Activated T-cell treated with anti-CD3 and anti-CD28 coated beads for 1 hour (primary cell): ENCODE measurements at places on chromosomes 16 and 17.

GRCh38 chr16:27920391-27920891, 143.1 kb downstream of the GSG1L start:
- DNase-seq = no peak

GRCh38 chr17:65759532-65759931, 198.1 kb upstream of the AXIN2 start:
- DNase-seq = no peak

GRCh38 chr16:75258807-75259141, 7.3 kb upstream of the BCAR1 start:
- no peak for DNase-seq

DNA sequence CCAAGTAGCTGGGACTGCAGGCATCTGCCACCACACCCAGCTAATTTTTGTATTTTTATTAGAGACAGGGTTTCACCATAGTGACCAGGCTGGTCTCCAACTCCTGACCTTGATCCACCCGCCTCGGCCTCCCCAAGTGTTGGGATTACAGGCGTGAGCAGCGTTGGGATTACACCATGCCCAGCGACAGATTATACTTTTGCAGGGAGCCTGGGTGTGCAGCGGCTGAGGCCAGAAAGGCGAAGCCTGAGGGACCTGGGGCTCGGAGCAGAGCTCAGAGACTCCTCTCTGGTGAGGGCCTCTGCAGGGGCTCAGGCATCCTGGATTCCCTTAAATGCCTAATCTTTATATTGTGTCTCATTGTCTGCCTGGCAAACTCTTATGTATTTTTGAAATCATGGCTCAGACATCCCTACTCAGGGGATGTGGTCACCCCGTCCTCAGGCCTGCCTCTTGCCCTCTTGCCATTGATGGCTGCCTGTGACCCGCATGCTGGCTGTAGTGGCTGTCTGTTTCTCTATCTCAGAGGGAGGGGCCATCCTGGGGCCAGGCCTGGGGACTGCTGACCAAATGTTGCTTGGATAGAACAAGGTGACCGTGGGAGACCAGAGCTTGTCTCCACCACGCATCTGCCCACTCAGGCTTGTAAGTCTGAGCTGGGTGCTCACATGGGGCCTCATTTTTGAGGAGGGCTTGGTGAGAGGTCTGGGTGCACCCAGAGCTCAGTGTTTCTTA, 42.6 kb downstream of the B9D1 start:
- no peak for DNase-seq

GRCh38 chr16:84314814-84315213, 20.1 kb downstream of the WFDC1 start:
- no peak for DNase-seq

GRCh38 chr17:7191571-7192270, 12.6 kb upstream of the ASGR1 start:
- no peak for DNase-seq

DNA sequence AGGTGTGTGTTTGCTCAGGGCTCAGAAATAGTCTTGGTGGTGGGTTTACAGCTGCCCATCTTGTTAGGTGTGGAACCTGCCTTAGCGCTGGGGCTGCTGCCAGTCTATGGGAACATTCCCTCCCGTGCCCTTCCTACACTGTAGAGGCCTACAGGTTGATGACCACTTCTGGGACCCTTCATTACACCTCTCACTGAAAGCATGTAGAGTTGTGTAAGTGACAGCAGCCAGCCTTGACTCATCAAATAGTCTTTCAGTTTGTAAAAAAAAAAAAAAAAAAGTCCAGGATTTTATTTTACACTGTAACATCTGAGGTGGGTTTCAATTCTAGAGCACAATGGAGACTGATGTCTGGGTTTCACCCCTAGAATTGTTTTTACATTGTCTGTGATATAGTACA, 193.9 kb downstream of the SPECC1 start:
- no peak for DNase-seq

GRCh38 chr16:86733546-86734254, 155.4 kb downstream of the FOXL1 start:
- DNase-seq = no peak

GRCh38 chr16:30867747-30868146, 26.1 kb downstream of the BCL7C start:
- no peak for DNase-seq

DNA sequence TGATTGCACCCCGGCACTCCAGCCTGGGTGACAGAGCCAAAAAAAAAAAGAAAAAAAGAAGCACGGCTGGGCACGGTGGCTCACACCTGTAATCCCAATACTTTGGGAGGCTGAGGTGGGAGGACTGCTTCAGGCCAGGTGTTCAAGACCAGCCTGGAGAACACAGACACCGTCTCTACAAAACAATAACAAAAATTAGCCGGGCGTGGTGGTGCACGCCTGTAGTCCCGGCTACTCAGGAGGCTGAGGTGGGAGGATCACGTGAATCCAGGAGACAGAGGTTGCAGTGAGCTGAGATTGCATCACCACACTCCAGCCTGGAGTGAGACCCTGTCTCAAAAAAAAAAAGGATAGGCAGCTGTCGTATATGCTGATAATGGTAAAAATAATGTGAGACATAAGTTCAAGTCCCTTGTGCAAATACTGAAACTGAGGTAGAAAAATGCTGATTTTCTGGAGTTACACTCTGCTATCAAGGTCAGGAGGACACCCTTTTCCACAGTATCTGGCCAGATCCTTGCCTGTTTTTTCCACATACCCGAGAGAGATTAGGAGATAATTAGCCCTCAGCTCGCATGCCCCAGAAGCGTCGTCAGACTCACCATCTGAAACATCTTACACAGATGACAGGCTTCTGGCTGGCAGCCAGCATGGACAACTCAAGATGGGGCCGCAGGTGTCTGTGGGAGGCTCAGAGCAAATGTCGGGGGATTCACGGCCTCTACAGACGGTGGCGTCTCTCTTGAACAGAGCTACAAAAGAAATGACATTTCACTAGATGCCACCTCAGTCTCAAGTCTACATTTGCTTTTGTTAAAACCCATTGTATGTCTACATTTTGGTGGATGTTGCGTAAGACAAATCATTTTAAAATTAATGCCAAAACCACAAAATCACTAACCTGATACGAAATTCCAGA, 36.8 kb downstream of the WDR45B start:
- DNase-seq = no peak

- DNase-seq = no peak
Observed at GRCh38 chr17:66691644-66692420, 143.1 kb upstream of the CACNG5 start.

DNA sequence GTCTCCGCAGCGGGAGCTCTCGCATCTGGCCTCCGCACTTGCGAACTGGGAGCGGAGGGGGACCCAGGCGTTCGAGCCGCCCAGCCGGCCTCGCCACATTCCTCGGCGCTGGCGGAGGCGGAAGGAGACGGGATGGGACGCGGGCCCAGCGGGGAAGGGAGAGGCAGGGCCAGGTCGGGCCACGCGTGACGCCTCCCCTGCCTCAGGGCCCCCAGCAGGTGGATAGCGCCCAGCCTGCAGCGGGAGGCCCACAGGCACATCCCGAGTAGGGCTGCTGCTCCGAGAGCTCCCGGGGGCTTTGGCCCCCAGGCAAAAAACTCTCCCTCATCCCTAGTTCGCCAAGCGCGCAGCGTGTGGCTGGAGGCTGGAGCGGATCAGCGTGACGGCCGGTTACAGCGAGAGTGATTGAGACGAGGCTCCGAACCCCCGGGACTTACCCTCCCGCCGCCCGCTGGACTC, 800 bp downstream of the PLEKHH3 start:
- DNase-seq = no peak

DNA sequence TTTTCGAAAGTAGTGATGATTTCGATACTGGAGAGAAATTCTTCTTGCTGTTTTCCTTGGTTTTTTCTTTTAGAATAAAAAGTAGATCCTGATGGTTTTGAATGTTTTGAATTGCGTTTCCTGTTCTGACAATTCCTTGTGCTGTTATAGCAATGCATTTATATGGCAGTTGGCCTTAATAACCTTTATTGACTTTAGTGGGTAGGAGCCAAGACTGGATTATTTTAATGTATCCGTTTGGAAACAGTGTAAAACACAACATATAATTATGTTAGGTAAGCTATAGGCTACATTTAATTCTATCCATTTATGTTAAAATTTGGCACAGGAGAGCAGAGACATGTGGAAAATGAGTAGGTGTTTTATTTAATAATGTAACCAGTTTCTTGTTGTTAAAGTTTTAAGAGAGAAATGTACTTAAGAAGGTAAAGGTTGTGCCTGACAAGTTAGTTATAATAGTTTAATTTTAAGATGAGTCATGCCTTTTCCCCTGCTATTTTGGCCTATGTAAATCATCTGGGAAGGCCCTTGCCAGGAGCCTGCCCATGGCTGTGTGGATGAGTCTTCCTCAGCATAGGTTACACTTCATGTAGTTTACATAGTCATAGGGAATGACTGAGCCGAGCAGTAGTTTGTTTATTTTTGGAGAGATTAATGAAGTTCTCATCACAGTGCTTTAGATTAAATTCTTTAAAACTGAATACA, 189.9 kb downstream of the FTO start:
- no peak for DNase-seq

DNA sequence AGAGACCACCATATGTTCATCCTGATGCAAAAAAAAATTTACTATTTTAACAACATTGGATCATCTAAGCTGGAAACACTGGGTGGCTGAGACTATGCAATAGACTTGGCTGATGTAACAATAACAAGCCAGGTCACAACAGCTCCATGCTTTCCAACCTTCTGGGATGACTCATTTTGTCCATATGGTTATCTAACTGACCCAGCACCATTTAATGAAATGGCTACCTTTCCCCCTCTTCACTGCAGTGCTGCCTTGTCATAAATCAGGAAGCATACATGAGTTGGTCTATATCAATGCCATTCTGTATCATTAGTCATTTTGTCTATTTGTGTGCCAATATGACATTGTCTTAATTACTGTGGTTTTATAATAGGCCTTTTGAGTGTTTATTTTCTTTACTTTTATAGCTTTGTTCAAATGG, 217.6 kb upstream of the KCNJ16 start:
- DNase-seq = no peak

DNA sequence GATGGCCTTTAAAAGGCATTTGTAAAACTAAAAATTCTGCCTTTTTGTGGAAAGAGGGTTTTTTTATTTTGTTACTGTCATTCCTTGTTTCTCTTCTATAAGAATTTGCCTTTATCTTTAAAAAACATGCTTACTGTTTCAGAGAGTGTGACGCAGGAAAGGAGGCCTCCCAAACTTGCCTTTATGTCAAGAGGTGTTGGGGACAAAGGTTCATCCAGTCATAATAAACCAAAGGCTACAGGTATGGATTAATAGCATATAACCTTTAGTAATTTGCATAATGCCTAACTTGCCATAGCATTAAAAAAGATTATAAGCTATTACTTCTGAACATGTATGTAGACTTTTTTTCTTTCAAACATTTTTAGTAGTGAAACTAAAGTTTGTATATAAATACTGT, 34.2 kb downstream of the CYLD start:
- DNase-seq = no peak
